ENCODE measurements at places on chromosomes 6 and 20. TPM values are rescaled to one million over a fixed set of nuclear protein-coding genes. Genes with fewer than 3 reads are reported as not detected.

GRCh38 chr6:120771019-120771418 lies 563.3 kb downstream of the TBC1D32 start:
- DNase-seq: no peak

- DNase-seq: no peak
Observed at GRCh38 chr6:30696432-30696831, 5.6 kb upstream of the NRM start.

GRCh38 chr20:33909331-33909921 lies 84.3 kb upstream of the RALY start:
- peak; percentile 30 for DNase-seq

- no peak for DNase-seq
Observed at GRCh38 chr20:39850821-39851330, 838.2 kb downstream of the MAFB start.

DNA sequence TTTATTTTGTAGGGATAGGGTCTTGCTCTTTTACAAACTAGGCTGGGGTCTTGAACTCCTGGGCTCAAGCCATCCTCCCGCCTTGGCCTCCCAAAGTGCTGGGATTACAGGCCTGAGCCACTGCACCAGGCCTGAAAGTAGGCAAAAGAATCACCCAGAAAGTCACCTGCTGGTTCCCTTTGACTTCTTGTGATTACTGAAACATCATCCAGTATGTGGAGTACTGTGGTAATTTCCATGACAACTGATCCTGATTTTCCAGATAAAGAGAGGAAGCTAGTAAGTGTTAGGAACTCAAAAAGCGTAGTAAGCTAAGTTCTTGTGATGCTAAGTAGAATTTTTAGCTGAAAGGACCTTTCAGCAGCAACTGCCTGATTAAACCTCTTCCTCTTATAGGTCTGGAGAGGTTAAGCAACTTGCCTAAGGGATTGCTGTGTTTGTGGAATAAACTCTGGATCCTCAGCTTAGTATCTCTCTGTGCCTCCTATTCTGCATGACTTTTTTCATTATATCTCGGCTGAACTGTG lies 16.8 kb downstream of the RALY start:
- DNase-seq: no peak

TRIM26 gene
- total RNA-seq: 49.6 TPM

JAG1 gene
- 22.0 TPM for total RNA-seq

All from adrenal gland (tissue), 19 donors.